Fibroblast of upper back skin (primary cell): ENCODE measurements at places on chromosomes 5 and 9.

DNA sequence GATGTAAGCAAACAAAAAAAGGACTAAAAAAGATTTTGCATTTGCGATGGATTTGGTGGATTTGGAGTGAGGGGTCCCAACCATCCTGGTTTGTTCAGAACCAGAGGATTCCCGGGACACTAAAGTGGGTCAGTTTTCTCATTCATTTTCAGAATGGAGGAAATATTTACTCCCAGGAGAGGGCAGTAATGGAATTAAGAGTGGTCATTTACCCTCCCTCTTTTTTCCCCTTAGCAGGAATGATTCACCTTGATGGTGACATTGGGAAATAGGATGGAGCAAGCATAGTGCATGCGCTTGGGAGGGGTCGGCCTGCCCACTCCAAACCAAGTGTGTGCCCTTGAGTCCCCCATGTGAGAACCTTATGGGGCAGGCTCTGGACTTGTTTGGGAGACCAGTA is 164.2 kb upstream of the PUM3 start:
- no peak for DNase-seq

DNA sequence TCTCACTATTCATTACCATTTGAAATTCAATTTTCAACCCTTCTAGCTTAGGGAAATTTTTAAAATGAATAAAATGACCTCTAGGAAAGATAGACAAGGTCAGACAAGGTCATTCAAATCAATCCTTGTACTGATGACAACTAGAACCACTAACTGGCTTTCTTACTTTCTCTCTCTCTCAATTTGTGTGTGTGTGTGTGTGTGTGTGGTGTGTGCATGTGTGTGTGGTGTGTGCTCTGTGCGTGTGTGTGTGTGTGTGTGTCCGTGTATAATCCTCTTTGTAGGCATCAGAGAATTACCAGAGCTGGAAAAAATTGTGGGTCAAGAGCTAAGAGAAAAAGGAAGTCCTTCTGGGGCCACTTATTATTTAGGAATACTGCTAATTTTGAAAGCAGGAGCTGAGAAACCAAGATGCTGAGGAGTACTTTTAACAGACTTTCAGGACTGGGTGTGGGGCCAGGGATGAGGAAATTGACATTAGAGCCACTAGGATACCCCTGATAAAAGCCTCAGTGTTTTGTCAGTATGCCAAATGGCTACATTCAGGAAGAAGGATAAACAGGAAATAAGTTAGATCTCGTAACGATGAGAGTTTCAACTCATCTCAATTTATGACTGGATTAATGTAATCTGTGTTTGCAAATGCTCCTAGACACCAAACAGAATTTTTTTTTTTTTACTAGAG is 723.3 kb downstream of the CETN3 start:
- peak; percentile 24 for DNase-seq

DNA sequence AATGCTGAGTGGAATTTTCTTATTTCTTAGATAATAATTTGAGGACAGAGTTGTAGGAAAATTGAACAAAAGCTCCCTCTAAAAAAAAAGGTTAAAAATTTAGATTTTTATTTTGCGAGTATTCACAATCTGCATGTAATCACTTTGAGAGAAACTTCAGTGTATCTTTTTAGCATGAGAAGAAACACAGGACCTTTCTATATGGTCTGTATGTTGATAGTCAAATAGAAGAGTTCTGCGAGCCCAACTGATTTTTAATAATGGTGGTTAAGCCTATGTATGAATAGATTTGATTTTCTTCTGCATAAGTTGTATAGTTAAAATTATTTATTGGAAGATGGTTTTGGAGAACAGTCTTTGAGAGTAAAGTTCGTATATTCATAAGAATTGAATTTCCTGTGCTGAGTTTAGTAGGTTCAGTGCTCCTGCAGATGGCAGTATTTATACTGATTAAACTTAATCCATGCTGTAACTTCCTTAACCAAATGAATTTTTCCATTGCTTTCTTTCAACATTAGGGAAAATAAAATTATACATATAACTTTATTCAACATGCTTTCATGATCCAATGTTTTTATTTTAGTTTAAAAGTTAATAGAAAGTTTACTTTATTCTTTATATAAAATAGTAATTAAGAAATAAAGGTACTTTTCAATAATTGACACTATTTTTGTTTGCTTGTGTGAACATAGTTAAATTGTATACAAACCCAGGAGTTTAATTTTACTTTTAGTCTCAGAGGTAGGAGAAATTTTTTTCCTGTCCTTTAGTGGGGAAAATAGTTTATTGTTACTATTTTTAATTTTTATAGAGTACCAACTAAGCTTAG is 19.6 kb downstream of the TCERG1 start:
- DNase-seq = peak; percentile 8

GRCh38 chr5:151130922-151131891 is 26.4 kb downstream of the ANXA6 start:
- no peak for DNase-seq

DNA sequence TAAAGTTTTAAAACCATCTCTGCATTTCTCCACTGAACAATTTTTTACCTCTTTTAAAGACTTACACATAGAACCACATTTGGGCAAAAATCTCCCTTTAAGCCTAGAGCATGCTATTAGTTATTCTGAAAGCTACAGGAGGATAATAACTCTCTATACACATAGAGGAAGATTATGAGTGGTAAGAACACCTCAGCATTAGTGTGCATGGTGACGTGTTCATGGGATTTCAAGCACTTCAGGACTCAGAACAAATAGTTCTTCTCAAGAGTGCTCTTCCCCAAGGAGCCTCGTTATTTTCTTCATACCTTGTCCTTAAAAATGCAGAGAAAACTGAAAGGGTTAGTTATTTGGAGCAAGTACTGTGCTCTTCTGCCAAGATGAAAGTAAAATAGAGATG is 256.9 kb upstream of the TUSC1 start:
- no peak for DNase-seq

- peak; percentile 59 for DNase-seq
These were observed 156.0 kb upstream of the CDKN2B start for GRCh38 chr9:22165144-22165543.

GRCh38 chr5:98891591-98891990 is 37.2 kb downstream of the CHD1 start:
- DNase-seq = no peak

DNA sequence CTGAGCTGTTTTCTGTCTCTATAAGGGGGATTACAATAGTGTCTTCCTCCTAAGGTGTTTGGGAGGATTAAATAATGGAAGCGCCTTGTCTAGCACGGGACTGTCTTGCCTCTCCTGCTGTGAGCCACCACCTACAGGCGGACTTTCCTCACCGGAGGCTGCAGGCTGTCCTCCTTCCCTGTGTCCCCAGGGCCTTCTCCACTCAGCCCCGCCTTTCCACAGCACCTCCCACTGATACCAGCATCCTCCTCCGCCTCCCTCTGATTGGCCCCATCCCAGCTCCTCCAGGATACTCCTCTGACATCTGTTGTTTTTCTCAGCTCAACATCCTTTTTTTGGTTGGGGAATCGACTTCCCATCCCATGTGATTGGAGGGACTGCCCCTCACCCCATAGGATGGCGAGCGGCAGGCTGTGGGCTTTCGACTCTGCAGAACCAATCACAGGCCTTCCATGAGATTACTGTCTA is 851 bp upstream of the ZDHHC12 start:
- DNase-seq = peak; percentile 70

GRCh38 chr9:32502464-32502863 is 23.5 kb downstream of the RIGI start:
- DNase-seq = peak; percentile 38

DNA sequence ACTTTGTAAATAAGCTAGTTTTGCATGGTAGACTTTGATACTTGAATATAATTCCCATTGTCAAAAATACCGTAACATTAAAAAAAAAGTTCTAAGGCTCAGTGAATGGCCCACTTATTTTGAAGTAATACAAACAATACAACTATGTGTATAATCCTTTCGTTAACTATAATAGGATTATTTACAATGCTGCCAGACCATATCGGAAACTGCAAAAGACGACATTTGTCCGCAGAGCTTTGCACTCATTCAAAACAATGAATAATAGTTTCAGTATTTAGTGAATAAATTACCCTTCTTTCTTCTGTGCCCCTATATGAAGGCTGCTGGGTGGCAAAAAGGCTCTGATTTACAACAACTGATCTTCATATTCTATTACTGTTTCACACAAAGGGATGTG is 121.8 kb downstream of the DROSHA start:
- DNase-seq = no peak

DNA sequence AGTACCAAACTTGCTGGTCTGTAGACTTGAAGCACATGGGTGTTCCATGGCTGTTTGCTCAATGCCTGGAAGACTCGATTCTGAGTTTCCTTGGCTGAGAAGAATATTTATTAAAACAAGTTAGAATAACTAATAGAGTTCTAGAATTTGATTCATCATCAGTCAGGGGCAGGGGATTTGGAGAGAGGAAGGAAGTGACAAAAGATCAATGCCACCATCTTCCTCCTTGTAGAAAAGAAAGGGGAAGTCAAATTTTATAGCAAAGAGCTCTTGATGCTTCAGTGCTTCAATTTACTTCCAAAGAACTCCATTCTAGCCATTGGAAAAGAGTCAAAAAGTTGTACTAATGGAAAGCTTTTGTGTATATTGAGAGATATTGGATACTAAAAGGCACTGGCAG is 236.3 kb downstream of the MCTP1 start:
- DNase-seq = no peak

GRCh38 chr5:84285641-84286637 is 98.7 kb downstream of the EDIL3 start:
- DNase-seq = peak; percentile 53

GRCh38 chr5:157470631-157471030 is 10.6 kb downstream of the NIPAL4 start:
- DNase-seq = no peak

GRCh38 chr5:143054480-143054941 is 284.3 kb downstream of the ARHGAP26 start:
- peak; percentile 51 for DNase-seq

DNA sequence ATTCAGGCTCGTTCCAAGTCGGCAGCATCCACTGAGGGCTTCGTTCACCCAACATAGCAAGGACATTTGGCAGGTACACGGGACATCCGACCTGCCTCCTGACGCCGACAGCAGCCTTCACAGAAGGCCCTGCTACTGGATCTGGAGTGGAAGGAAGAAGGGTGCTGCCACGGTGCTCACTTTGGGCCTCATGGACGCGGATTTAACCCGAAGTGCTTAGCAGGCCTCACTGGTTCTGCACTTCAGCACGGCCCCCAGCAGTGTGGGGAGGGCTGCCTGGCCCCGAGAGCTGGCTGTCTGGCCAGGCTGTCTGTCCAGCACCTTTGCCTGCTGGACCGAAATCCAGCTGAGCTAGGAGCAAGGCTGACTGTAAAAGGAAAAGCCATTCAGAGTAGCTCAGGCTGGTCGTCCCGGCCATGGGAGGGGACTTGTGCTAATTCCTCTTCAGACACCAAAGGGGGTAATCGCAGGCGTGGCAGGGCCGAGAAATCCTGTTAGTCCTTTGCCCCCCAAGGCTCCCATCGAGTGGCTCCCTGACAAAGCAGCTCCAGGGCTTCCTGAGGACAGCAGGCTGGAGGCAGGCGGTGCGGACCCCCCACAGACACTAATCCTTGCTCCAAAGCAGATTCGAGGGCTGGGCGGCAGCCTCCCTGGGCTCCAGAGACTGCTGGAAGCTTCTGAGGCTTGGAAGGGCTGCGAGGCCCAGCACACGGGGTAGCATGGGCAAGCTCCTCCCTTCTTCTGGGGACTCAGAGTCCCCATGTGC is 11.1 kb upstream of the RXRA start:
- peak; percentile 27 for DNase-seq

DNA sequence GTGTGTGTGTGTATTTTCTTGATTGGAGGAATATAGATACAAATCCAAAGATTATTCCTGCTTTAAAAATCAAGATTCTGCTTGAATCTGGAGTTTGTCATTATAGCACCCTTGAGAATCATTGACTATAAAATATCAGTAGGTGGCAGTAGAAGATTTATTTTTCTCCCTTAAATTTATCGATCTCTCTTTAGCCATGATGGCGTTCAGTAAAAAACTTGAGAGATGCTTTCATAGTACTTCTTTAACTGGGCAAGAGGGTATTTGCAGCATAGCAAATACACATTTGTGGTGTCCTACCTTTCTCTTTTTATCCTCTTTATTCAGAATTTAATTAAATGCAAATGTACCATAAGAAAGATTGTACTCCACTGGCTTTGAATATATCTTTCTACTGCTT is 307.7 kb downstream of the ADGRV1 start:
- DNase-seq = peak; percentile 48

DNA sequence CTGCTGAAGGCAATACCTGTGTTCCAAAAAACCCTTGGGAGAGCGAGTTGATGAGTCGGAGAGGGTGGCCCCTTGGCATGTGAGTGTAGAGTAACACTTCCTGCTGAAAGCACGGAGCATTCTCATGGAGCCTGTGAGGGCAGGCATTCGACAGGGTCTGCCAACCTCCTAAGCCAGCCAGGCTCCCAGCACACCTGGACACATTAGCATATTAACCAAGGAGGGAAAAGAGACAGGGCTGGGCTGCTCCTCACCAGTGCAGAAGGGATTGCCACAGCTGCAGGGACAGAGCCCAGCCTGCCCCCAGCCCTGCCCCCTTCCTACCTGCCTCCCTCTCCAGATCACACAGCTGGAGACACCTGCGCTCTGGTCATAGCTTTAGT is 46.4 kb upstream of the SEMA4D start:
- DNase-seq = no peak

GRCh38 chr5:59831326-59832010 is 62.1 kb downstream of the PDE4D start:
- DNase-seq = no peak

DNA sequence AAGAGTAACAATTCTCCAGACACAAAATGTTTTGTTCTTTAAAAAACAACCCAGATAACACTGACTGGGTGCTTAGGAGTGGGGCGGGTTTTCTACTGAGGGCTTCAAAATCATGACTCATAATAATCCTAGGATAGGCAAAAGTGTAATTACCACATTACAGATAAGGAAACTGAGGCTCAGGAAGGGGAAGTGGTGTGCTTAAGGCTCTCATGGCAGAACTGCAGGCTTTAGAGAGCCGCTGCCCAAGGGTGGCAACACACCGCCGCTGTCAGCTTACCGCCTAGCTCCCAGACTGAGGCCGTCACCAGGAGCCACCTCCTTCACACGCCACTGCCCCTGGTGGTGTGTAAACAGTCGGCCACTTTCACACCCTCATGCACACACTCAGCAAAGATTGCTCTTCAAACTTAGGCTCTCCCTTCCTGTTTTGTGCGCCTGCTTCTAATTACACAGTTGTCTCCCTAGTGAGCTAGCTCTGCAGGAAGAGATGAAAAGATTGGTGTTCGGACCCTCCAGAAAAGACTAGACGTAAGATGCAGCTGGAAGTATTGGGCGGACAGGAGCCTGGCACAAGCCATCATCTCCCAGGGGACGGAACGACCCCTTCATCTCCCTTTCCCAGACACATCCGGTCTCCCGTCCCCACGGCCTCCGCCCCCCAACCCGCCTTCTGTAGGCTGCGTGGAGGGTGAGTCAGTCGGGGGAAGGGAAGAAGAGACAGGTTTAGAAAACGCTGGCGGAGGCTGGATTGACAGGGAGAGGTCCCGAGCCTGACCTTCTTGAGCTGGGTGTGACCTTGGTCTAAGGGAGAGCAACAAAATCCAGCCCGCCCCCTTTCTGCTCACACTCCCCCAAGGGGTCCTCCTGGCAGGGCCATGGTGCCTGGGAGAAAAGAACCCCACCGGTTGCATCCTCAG is 162.7 kb downstream of the SYK start:
- peak; percentile 60 for DNase-seq
